ENCODE measurements at places on chromosomes 1 and 21.

DNA sequence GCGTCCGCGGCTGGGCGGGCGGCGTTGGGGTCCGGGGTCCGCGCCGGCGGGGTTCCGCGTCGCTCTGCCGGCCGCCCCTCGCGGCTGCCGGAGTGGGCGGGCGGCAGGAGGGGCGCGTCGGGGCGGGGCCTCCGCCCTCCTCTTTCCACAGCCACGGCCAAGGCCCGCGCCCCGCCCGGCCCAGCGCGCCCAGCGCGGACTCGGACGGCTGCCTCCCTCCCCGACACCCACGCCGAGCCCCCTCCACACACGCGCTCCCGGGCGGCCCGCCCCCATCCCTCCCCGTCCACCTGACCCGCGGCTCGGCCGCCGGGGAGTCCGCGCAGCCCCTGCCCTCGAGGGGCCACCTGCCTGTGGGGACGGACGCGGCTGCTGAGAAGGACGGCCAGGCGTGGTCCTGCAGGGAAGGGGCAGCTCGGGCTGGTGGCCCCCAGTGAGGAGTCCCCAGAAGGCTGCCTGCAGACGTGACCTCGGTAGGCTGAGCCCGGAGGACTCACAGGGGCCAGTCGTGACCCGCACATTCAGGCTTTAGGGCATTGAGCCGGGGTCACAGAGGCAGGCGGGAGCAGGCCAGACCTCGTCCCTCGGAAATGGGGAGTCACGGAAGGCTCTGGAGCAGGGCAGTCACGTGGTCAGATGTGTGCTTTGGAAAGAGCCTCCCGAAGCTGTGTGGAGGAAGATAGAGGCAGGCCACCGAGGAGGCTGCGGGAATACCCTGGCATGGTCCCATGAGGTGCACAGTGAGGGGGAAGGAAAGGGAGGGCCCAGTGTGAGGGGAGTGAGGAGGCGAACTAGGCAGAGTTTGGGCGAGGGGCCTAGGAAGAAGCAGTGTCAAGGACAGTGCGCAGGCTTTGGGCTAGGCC lies at the start of gene COL8A2:
TSS of gene COL8A2 (minus strand) at position 94 of the 863 bp plus-strand sequence. CDS start 24,980 bp downstream, outside the sequence.
- DNase-seq = no peak

DNA sequence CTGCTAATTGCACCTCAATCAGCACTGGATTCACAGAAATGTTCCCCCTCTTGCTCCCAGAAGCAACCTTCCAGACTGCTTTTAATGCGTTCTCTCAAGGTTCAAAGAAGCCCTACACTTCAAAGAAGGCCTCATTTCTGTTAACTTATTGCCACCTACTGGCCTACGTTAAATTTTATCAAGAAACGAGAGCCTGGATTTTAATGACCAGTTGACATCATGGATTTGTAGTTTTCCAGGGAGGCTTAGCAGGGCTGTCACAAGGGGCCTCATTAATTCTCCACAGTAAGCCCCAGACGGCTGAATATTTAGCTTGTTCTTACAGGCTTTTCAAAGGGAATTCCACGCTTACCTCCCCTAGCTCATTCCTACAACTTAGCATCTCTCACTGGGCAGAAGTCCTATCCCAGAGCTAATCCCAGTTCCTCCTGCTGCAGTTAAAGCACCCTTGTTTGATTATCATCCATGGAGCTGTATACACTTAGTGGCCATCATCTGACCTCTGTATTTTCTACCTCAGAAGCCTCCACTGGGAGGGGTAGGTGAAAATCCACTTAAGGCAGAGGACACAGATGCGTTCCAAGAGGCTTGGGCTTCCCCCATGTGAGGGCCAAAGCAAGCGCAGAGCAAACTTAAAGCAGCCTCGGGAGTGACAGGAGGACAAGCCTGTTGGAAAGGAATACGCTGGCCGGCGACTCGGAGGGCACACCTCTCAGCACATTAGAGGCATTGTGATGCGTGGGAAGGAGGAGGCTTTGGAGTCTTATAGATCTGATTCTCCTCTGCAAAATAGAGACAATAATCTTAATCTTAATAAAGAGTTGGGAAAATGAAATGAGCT lies 32.2 kb upstream of the CYP4X1 start:
- no peak for DNase-seq

DNA sequence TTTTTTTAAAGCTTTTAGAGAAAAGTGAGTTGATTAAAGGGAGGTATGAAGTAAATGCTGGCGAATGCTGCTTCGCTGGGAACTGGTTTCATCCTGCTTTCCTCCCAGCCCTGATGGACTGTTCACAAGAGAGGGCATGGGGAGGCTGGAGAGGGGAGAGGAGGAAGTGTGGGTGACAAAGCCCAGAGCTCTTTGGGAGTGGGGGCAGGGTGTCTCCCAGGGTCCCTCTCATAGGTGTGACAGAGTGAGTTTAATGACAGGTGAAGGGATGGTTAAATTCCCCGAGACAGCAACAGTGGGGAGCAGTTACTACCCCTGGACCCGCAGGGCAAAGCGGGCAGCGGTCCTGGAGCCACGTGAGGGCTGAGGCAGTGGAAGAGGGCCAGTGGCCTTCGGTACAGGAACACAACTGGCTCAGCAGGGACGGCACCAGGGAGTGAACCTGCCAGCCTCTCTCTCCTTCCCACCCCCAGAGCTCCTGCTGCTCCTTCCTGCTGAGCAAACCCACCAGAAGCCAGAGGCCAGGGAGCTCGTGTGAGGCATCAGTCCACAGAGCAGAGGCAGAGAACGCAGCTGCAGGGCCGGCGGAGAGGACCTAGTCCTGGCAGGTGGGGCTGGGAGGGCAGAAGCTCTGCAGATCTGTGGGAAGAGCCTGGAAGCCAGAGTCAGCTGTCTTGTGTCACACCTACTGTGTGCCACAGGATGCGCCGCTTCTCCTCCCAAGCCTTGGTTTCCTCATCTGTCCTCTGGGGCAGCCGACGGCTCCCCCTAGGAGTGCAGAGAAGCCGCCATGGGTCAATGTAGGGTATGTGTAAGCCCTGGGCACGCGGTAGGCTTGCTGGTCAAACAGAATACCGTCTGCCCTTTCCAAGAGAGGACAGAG lies 20.9 kb upstream of the LRP8 start:
- DNase-seq = no peak

GRCh38 chr1:29801561-29801973 lies 565.2 kb downstream of the PTPRU start:
- no peak for DNase-seq

DNA sequence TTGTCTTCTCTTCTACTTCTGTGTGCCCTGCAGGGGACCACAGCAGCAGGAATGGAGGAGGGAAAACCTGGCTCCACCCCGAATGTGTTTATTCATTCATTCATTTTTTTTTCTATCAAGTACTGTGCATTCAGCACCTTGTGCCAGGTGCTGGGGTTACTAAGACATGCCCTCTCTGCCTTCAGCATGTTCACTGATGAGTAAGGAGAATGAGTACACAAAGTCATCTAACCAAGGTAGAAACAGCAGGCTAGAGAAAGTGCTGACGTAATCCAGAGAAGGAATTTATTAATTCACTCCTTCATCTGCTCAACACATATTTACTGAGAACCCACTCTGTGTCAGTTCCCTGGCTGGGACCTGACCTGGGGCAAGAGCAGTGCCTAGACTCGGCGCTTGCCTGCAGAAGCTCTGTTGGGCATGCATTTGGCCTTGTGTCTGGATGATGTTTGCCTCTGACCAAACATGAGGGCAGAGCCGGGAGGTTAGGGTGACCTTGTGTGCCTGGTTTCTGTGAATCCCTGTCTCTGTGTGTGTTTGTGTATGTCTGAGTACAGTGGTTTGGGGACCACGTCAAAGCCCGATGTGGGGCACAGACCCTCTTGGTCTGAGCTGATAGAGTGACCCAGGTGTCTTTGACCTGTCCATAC lies 3.3 kb upstream of the MYOG start:
- no peak for DNase-seq

DNA sequence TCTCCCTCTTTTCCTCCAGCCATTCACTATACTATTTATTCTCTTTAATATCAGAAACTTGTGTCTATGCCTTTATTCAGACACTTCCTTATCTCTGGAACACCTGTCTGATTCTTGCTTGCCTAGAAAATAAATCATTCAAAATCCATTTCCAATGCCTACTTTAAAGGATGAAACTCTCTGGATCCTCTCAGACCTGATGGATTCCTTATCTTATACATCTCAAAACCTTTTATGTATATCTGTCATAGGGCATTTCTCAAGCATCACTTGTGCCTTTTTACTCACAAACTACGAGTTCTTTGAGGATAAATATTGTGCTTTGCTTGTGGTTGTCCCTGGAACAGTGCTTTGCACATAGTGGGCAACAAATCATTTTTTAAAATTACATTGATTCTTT lies 3.8 kb upstream of the ATP6V1G3 start:
- no peak for DNase-seq

DNA sequence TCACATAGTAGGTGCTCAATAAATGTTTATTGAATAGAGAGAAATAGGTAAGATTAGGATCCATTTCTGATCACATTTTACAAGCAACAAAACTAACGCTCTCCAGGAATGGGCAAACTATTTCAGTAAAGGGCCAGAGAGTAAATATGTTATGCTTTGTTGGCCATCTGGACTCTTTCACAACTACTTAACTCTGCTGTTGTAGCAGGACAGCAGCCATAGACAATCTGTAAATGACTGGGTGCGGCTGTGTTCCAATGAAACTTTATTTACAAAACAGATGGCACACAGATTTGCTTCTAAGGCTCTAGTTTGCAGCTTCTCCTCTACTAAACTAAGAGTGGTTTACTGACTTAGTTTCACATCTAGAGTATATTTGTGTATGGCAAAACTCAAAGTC lies 83.0 kb upstream of the BACH1 start:
- no peak for DNase-seq

GRCh38 chr1:50841791-50842387 lies 118.2 kb downstream of the FAF1 start:
- no peak for DNase-seq

DNA sequence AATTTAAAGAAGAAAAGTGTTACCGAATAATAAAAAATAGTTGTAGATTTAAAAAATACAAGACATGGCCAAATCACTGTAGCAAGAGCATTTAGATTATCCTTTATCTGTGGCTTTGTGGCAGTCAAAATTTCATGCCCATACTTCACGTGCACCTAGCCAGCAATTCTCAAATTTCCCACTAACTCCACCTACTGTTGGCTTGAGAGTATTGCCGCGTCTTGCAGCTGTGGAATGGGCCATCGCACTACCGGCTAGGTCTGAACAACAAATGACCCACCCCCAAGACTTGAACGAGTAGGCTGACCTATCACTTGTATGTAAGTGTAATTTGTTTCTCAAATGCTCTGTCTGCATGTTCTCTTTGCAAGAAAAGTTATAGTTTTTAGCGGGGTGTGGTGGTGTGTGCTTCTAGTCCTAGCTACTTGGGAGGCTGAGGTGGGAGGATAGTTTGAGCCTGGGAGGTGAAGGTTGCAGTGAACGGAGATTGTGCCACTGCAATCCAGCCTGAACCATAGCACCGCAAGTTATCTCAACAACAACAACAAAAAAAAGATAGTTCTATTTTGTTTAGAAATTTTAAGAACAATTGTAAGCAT lies 4.1 kb downstream of the KRTAP13-4 start:
- DNase-seq = no peak

DNA sequence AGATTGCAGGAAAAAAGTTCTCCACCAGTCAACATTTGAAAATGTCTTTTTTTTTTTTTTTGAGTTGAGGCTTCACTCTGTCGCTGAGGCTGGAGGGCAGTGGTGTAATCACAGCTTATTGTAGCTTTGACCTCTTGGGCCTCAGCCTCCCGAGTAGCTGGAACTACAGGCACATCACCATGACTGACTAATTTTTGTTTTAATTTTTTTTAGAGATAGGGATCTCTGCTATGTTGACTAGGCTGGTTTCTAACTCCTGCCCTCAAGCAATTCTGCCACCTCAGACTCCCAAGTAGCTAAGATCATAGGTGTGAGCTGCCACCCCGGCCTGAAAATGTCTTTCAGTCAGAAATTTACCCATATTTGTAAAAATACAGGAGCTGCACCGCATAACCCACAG lies 30.6 kb upstream of the USP24 start:
- no peak for DNase-seq

DNA sequence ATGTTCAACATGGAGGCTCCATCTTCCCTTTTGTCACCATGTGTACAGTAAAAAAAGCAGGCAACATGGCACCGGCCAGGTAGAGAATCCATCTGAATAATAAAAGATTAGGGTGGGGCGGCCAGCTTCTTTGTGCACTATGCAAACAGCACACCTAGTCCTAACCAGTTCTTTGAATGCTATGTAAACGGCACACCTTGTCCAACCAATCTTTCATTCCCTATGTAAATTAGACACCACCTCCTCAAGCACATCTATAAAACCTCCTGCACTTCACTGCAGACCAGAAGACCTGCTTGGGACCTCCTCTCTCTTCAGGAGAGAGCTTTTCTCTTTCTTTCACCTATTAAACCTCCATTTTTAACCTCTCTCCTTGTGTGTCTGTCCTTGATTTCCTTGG lies 28.2 kb downstream of the TFB2M start:
- DNase-seq = no peak

- DNase-seq = no peak
Measured at GRCh38 chr1:66464802-66465201, 69.2 kb upstream of the SGIP1 start.

- DNase-seq = no peak
Measured at GRCh38 chr21:30613836-30614235, at the start of gene KRTAP6-1. Gene KRTAP6-1 (minus strand): TSS chr21:30613930. CDS start chr21:30613904, 26 bp downstream.

DNA sequence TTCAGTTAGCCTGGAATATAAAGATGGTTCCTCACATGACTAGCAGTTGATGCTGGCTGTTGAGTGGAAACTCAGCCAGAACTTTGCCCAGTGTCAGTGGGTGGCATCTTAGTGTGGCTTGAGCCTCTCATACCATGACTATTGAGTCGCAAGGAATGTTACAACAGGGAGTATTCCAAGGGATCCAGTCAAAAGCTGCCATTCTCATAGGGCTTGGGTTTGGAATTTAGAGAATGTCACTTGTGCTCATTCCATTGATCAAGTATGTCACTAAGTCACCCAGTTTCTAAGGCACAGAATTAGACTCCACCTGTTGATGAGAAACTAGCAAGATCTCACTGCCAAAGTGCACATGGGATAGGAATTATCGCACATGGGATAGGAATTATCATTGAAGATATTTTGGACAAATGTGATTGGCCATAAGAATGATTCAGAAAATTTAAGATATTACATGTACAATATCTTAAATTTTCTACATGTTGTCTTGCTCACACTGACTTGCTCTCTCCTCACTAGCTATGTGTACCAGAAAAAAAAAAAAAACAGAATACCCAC lies 1290.7 kb upstream of the ADGRL2 start:
- no peak for DNase-seq

DNA sequence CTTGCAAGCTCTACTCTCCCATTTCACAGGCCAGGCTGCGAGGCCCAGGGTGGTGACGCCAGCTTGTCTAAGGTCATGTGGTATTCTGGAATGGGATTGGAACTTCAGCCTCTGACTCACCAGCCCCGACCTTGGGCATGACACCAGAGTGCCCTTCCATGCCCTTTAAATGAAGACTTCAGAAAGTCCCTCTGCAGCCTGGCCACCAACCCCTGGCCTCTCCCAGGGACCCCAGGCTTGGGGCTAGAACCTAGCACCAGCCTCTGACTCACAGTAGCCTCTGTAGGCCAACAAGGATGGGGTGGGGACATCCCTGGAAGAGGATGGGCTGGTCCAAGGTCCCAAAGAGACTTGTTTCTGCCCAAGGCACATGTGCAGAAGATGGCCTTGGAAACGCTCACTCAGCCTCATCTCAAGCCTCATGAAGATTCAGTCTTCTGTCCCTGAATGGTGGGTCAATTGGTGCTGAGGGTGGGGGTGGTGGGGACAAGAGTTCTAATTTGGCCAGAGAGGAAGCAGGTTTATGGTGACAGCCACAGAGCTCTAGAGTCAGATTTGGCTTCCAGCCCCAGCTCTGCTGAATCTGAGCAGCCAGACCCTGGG lies 36.1 kb upstream of the RUNX3 start:
- DNase-seq = no peak

- DNase-seq = no peak
Measured at GRCh38 chr1:3285106-3285740, 169.2 kb upstream of the ARHGEF16 start.

All from thoracic aorta (tissue), 2 donors.